ENCODE measurements at places on chromosomes 11 and 22. TPM values are rescaled to one million over a fixed set of nuclear protein-coding genes. Genes with fewer than 3 reads are reported as not detected.

DNA sequence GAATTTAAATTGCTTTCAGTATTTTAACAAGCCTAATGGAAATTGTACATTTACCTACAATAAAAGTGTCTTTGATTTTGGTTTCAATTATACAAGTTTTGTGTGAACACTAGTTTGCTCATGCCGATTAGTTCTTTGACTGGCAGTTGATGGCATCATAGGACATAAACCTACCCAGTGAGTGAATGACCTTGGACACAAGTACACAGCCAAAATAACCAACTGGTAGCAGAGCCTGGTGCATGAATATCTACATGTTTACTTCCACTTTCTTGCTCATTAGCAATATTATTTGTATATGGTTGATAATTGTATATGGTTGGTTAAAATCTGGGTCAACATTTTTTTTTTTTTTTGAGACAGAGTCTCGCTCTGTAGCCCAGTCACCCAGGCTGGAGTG lies 37.8 kb downstream of the STIM1 start:
- DNase-seq: no peak

GRCh38 chr11:132020001-132020400 lies 649.6 kb downstream of the NTM start:
- no peak for DNase-seq

GRCh38 chr22:33049119-33049729 lies 9.0 kb downstream of the SYN3 start:
- DNase-seq: peak; percentile 45

GRCh38 chr22:48936391-48936790 lies 891.3 kb downstream of the BRD1 start:
- DNase-seq: no peak

- DNase-seq: no peak
Measured at GRCh38 chr22:48921411-48921903, 906.2 kb downstream of the BRD1 start.

The LGALS1 gene
- total RNA-seq: 761 TPM

The RIBC2 gene
- 0.30 TPM for total RNA-seq

The SPTBN2 gene
- total RNA-seq: 88.6 TPM

The GLB1L2 gene
- total RNA-seq: 4.3 TPM
